ENCODE measurements at places on chromosomes 11 and 22. TPM values are rescaled to one million over a fixed set of nuclear protein-coding genes. Genes with fewer than 3 reads are reported as not detected.
A peak's percentile ranks its signal among the peaks of the same experiment; 100 is the strongest.

Gene OR4C12
- total RNA-seq = not detected

Gene LGR4
- 99.2 TPM for total RNA-seq

- peak; percentile 93 for DNase-seq
Observed at GRCh38 chr11:65315204-65315865, 669 bp downstream of the CDC42EP2 start.

- no peak for DNase-seq
Observed at GRCh38 chr11:110525883-110526282, 96.1 kb downstream of the FDX1 start.

- no peak for DNase-seq
Observed at GRCh38 chr11:70497536-70498075, 99.3 kb downstream of the CTTN start.

DNA sequence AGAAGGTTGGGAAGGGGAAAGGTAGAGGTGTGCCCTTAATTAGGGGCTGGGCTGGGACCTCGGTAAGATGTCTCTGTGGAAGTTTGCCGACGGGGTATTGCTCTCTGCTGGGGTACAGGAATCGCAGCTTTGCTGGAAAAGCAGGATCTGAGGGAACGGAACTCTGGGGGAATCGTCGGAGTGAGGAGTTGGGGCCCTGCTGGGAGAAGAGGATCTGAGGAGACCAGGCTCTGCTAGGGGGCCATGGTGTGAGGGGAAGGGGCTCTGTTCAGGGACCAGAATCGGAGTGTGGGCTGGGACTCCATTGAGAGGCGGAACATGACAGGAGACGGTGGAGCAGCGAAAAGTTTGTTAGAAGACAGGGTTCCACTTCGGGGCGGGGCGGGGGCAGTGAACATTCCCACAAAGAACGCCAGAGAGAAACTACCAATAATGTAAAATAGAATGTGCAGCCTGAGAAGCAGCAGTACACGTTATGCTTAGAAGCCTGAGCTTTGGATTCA is 456 bp downstream of the AAMDC start:
- DNase-seq = no peak

- no peak for DNase-seq
Observed at GRCh38 chr11:34940026-34940677, 23.7 kb downstream of the PDHX start.

DNA sequence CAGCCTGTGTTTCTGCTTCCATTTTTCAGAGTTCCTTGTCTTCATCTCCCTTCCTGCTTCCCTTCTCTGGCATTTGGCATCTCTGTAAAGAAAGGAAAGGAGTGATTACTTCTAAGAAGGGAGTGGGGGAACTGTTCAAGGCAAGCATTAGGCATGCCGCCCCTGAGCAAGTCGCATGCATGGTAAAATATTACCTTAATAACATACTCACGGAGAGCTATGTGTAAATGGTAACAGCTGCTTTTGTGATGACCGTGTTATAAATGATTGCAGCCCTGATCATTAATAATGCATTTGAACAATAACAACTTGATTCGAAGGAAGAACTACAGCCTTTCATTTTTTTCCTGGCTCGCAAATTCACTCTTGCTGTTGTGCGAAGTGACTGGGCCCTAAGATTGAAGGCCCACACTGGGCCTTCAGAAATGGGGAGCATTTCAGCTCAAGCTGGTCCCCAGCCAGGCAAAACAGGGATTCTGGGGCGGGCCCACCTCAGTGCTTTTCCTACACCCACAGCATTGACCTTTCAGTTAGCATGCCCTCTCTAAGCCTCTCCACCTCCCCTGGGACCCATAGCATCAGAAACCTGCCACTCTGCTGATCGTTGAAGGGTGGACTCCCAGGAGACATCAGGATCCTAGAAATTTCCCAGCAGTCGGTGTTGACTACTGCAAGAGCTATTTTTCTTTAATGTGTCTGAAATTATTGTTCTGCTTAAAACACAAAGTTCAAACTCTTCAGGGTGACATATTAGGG is 263.0 kb upstream of the CADM1 start:
- no peak for DNase-seq

DNA sequence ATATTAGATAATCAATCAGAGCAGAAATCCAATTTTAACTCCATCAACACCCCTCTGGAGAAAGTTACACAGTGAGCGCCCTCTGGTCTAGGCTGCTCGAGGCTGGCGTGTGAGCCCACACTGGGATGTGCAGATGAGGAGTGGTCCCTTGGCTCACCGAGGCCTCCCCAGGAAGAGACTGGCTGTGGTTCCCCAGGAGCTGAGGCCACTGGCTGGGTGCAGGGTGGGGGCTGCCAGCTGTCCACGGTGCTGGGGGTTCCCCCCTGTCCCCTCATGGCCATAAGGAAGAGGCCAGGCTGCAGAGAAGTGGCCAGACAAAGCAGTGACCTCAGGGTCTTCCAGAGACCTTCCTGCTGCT is 750.7 kb downstream of the BRD1 start:
- no peak for DNase-seq
